A549 treated with DMSO at 1 μM for 4 hours (cell line): ENCODE measurements at places on chromosomes 5 and 9. TPM values are rescaled to one million over a fixed set of nuclear protein-coding genes. Genes with fewer than 3 reads are reported as not detected.

The KIF24 gene
- 3.5 to 4.2 TPM (median 3.6 TPM) in 5 replicates for total RNA-seq

The TOR1A gene
- total RNA-seq: 57.3 to 66.4 TPM (median 65.0 TPM) in 5 replicates

The GARNL3 gene
- 1.7 to 2.6 TPM (median 2.4 TPM) in 5 replicates for total RNA-seq

The ANXA1 gene
- 1,075 to 1,285 TPM (median 1,246 TPM) in 5 replicates for total RNA-seq

The ARL14EPL gene
- 0.09 to 0.54 TPM (median 0.29 TPM) in 4 of 5 replicates, not detected in the other for total RNA-seq

The SLC22A4 gene
- 3.6 to 5.5 TPM (median 4.1 TPM) in 5 replicates for total RNA-seq

The DPYSL3 gene
- total RNA-seq: 17.5 to 21.1 TPM (median 17.5 TPM) in 5 replicates

The FRMD3 gene
- 1.5 to 2.7 TPM (median 2.1 TPM) in 5 replicates for total RNA-seq

The SLC2A6 gene
- 15.4 to 21.8 TPM (median 20.4 TPM) in 5 replicates for total RNA-seq

The ADAMTS6 gene
- total RNA-seq: 0.05 to 0.18 TPM (median 0.08 TPM) in 5 replicates

The SYK gene
- 0.01 to 0.09 TPM (median 0.09 TPM) in 3 of 5 replicates, not detected in the others for total RNA-seq

The CDX1 gene
- total RNA-seq: not detected in 5 replicates

The TAS2R1 gene
- not detected in 5 replicates for total RNA-seq

The GPR150 gene
- 0.08 to 0.14 TPM (median 0.14 TPM) in 4 of 5 replicates, not detected in the other for total RNA-seq

The STPG3 gene
- not detected in 5 replicates for total RNA-seq

The CDC20B gene
- total RNA-seq: 0.07 to 0.14 TPM (median 0.09 TPM) in 3 of 5 replicates, not detected in the others

The PKN3 gene
- 13.6 to 18.9 TPM (median 15.3 TPM) in 5 replicates for total RNA-seq

The ACOT12 gene
- 0.06 TPM in 1 of 5 replicates, not detected in the others for total RNA-seq

The IL6ST gene
- total RNA-seq: 36.9 to 61.3 TPM (median 54.9 TPM) in 5 replicates

The PCDHB16 gene
- 0.04 to 0.19 TPM (median 0.06 TPM) in 5 replicates for total RNA-seq

The HSPB3 gene
- total RNA-seq: not detected in 5 replicates

The KYAT1 gene
- total RNA-seq: 7.5 to 10.3 TPM (median 8.9 TPM) in 5 replicates

The ATP10B gene
- total RNA-seq: not detected in 5 replicates

The ANKS6 gene
- 13.1 to 26.2 TPM (median 23.7 TPM) in 5 replicates for total RNA-seq

The ROPN1L gene
- total RNA-seq: 1.00 to 2.9 TPM (median 2.1 TPM) in 5 replicates

The MCC gene
- 0.18 to 0.45 TPM (median 0.37 TPM) in 5 replicates for total RNA-seq

The SNCAIP gene
- 0.04 to 0.09 TPM in 2 of 5 replicates, not detected in the others for total RNA-seq

The FBP2 gene
- not detected in 5 replicates for total RNA-seq

The STK32A gene
- 0.13 to 0.83 TPM (median 0.24 TPM) in 5 replicates for total RNA-seq

The ITGA2 gene
- 25.2 to 44.0 TPM (median 32.9 TPM) in 5 replicates for total RNA-seq

The PCDHA9 gene
- 0.01 TPM in 1 of 5 replicates, not detected in the others for total RNA-seq

The ARRDC1 gene
- 20.8 to 29.0 TPM (median 24.6 TPM) in 5 replicates for total RNA-seq

The SIT1 gene
- total RNA-seq: not detected in 5 replicates

The PCDHA11 gene
- total RNA-seq: 0.07 to 0.17 TPM (median 0.10 TPM) in 4 of 5 replicates, not detected in the other

The PCDHA8 gene
- total RNA-seq: 0.03 to 0.13 TPM (median 0.07 TPM) in 4 of 5 replicates, not detected in the other

The LHX2 gene
- total RNA-seq: 4.4 to 7.1 TPM (median 4.9 TPM) in 5 replicates
